ENCODE measurements at places on chromosomes 11 and 22. TPM values are rescaled to one million over a fixed set of nuclear protein-coding genes. Genes with fewer than 3 reads are reported as not detected.

- no peak for DNase-seq
These were observed 172.9 kb upstream of the DDI1 start for GRCh38 chr11:103863497-103863896.

- no peak for DNase-seq
These were observed 1.3 kb downstream of the TMEM86A start for GRCh38 chr11:18699848-18700261.

DNA sequence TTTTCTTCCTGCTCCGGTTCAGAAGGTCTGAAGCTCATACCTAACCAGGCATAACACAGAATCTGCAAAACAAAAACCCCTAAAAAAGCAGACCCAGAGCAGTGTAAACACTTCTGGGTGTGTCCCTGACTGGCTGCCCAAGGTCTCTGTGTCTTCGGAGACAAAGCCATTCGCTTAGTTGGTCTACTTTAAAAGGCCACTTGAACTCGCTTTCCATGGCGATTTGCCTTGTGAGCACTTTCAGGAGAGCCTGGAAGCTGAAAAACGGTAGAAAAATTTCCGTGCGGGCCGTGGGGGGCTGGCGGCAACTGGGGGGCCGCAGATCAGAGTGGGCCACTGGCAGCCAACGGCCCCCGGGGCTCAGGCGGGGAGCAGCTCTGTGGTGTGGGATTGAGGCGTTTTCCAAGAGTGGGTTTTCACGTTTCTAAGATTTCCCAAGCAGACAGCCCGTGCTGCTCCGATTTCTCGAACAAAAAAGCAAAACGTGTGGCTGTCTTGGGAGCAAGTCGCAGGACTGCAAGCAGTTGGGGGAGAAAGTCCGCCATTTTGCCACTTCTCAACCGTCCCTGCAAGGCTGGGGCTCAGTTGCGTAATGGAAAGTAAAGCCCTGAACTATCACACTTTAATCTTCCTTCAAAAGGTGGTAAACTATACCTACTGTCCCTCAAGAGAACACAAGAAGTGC lies 661 bp upstream of the MALAT1 start:
- peak; percentile 92 for DNase-seq

GRCh38 chr11:112369916-112370315 lies 109.3 kb upstream of the PLET1 start:
- no peak for DNase-seq

Gene FAM111A
- polyA plus RNA-seq: 27.4 TPM

GRCh38 chr11:123742031-123742723 lies 717 bp upstream of the ZNF202 start:
- DNase-seq: no peak

GRCh38 chr22:49848690-49849160 lies 4.9 kb upstream of the ZBED4 start:
- no peak for DNase-seq

Gene CACNA1I
- 8.5 TPM for polyA plus RNA-seq

- DNase-seq: no peak
These were observed 26.5 kb downstream of the ARHGEF17 start for GRCh38 chr11:73334384-73335203.

Gene MPEG1
- polyA plus RNA-seq: 4.5 TPM

- DNase-seq: no peak
These were observed 411.1 kb downstream of the SHANK2 start for GRCh38 chr11:70841264-70841663.

Gene OR8J3
- not detected for polyA plus RNA-seq

DNA sequence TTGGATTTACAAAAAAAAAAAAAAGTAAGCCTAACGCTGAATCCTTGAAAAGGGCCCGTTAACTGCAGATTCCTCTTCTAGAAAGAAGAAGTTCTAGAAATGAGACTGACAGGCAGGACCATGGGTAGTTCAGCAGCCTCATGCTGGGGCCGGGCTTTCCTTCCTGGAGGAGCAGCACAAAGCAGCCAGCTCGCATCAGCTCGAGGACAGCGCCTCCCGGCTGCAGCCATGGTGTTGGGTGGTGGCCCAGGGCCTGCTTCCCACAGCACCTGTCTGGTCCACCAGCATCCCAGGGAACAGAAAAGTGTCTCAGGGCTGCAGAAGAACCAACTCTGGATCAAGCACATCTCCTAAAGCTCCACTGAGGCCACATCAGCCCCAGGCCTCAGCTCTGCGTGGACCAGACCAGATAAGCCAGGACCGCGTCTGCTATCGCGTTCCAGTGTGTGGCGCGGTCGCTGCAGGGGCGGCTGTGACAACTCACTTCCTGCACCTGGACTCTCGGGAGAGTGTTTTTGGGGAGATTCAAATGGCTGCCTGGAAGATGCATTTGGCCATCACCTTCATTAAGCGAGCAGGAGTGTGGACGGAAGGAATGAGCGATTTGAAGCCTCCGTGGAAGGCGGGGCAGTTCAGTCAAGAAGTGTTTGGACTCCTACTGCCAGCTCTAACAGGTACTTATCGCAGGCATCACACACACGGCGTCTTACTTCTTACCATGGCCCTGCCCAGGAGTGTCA lies 53.5 kb downstream of the MYH9 start:
- no peak for DNase-seq

DNA sequence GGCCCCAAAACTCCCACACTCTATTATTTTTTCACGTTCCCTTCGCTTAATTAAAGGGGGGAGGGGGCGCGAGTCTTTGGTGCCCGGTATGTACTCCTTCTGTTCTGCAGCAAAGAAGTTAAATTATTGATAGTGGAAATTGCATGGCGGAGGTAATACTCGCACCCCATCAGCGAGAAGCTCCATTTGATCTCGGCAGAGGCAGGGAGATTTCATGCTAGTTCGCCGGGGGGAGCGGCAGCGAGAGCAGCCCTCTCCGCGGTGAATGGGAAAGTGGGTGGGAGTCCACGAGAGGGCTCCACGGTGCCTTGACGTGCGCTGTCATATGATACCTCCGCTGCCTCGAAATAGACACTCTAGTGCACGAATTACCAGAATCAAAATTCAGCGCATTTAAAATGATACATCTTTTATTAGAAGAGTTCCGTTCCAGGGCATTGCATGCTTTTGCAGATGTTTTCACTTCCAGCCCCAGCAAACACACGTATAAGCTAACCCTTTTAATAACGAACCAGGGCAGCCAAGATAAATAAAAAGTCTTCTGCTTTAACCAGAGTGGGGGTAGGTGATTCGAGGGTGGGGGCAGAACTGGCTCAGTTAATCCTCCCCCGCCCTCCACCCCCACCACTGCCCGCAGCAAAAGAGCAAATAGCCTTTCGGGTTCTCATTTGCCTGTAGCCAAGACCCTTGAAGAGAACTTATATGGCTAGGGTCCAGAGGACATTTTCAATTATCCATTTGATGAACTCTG lies 1.3 kb upstream of the BDNF start:
- peak; percentile 65 for DNase-seq

DNA sequence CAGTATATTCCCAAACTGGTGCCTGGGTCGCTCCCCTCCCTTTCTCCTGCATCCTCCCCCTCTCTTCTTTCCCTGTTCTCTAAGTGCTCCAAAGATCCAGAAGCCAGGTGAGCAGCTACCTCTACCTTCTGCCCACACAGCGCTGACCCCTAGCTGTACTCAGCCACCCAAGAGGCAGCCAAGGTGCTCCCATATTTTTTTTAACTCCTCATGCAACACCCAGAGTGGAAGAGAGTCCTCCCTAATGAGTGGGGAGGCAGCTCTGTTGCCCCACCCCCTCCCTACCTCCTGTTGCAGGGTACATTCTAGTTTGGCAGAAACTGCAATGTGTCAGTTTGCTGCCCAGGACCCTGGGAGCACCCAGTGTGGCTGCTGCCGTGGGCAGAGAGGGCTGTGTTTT lies 40.2 kb downstream of the RPL27A start:
- DNase-seq: no peak

DNA sequence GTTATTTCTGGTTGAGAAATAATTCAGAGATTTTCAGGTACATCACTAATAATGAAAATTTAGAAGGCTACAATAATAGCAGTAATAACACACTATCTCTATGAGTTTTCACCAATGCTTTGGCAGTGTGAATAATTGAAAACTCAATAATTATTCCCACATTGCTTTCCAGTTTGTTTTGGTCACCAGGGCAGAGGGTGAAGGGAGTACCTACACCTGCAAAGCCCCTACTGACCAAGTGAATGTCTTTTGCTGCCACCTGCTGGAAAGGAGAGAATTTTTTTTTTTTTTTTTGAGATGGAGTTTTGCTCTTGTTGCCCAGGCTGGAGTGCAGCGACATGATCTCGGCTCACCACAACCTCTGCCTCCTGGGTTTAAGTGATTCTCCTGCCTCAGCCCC lies 3.2 kb downstream of the NELL1 start:
- DNase-seq: no peak

DNA sequence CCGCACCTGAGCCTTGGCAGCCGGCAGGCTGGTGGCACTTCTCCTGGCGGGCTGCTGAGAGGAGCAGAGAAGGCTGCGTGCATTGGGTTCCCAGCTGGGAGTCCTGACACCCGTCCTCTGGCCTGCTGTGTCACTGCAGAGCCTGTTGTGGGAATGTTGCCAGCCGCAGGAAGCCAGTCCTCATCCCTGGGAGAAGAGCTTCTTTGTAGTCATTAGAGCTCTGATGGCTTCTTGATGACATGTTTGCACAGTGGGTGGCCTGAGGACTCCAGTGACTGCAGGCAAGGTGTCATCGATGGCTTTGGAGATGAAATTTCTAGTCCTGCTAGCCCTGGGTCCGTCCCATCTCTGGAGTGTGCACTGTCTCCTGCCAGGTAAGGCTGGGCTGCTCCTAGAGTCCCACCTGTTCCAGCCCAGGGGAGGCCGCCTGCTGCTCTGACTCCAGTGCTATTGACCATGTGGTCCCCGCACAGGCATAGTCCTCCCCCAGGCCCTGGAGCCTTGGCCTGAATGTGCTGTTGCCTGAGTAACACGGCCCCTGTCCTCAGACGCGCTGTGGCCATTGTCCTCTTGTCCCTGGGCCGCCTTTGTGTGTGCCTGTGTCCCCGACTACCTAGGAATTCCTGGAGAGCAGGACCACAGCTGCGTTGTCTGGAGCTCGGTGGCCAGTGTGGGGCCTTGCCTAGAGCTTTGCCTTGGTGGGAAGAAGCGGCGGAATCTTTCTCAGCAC lies 129.2 kb downstream of the CACNA1I start:
- no peak for DNase-seq

GRCh38 chr11:120381401-120381800 lies 45.2 kb downstream of the ARHGEF12 start:
- no peak for DNase-seq

Gene YDJC
- 17.0 TPM for polyA plus RNA-seq

DNA sequence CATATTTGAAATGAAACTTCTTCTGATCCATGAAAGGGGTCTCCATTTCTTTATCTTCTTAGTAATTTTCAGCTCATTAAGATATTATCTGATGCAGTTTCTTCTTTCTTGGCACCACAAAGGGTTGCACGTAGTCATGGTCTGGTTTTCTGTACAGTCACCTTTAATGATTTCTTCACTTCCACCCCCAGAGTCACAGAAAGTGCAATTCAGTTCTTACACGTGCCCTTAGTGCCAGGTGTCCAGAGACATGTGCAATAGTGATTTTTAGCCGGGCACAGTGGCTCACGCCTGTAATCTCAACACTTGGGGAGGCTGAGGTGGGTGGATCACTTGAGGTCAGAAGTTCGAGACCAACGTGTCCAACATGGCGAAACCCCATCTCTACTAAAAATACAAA lies 202.8 kb upstream of the MTNR1B start:
- DNase-seq: no peak

DNA sequence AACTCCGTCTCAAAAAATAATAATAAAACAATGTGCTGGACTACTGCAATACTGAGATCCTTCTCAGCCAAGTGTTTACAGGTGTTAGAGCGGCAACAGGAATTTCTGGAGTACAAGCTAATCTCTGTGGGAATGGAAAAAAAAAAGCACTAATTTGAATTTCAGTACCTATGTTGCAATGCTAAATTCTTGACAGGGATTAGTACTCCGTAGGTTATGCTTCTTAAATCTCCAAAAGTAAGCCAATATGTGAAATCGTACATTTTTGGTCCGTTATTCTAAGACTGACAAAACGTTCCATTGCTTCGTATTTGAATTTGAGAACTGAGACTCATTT lies 1.1 kb downstream of the ATL3 start:
- DNase-seq: no peak

Gene OR5B21
- not detected for polyA plus RNA-seq

GRCh38 chr22:23503736-23504440 lies 76.2 kb downstream of the IGLL1 start:
- DNase-seq: no peak

DNA sequence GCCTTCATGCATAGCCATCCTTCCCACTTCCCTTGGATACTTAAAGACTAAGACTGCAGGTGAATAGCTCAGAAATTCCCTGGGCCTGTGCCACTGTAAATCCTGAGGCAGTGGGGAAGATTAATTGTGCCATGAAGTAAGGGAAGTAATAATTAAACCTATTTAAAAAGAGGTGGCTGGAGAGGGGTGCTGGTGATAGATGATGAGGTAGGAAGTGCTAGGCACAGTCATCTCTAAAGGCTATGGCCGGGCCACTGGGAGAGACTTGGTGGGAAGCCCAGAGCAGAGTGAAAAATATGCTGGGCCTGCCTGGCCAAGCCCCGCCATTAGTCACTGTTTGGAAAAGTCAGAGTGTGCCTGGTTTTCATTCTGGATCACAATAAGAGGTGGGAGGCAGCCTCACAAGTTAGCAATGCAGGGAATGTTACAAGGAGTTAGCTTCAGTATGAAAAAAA lies 197.2 kb upstream of the PITPNB start:
- no peak for DNase-seq
